Cortex of kidney (tissue), 1 donor: ENCODE measurements at places on chromosomes 1 and 21.

GRCh38 chr1:170604065-170604464 lies 59.9 kb upstream of the PRRX1 start:
- no peak for DNase-seq

DNA sequence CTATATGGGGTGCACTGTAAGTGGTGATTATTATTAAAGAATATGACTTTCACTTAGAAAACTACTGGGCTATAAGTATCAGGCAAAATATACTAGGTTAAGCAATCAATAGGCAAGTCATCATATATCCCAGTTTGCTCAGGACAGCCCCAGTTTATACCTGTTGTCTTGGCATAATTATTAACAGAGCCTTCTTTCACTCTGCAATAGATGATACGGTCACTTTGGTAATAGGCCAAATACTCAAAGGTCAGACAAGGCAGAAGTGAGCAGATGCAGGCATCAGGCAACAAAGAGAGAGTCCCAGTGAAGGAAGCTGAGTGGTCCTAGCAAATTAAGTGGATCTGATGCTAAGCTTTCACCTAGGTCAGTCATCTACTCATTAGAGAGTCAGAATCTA lies 599.9 kb downstream of the LMO4 start:
- no peak for DNase-seq

- no peak for DNase-seq
Observed at GRCh38 chr21:37535672-37536071, 169.1 kb downstream of the DYRK1A start.

DNA sequence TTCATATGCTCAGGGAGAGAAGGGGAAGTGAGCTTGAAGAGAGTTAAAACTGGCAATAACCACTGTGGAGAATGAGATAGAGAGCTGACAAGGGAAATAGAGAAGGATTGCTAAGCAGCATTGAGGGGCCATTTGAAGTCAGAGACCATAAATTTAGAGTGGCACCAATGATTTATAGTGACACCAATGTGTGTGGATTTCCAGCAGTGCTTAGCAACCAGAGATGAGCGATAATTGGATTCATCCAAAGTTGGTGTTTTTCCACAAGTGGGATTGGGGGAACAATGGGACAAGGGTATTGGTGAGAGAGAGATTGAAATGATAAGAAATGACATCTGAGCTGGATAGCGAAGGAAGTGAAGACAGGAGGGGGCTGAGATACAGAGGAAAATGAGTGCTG lies 114.1 kb downstream of the C1orf94 start:
- no peak for DNase-seq

- no peak for DNase-seq
Observed at GRCh38 chr1:41917835-41918449, 780 bp downstream of the HIVEP3 start.

DNA sequence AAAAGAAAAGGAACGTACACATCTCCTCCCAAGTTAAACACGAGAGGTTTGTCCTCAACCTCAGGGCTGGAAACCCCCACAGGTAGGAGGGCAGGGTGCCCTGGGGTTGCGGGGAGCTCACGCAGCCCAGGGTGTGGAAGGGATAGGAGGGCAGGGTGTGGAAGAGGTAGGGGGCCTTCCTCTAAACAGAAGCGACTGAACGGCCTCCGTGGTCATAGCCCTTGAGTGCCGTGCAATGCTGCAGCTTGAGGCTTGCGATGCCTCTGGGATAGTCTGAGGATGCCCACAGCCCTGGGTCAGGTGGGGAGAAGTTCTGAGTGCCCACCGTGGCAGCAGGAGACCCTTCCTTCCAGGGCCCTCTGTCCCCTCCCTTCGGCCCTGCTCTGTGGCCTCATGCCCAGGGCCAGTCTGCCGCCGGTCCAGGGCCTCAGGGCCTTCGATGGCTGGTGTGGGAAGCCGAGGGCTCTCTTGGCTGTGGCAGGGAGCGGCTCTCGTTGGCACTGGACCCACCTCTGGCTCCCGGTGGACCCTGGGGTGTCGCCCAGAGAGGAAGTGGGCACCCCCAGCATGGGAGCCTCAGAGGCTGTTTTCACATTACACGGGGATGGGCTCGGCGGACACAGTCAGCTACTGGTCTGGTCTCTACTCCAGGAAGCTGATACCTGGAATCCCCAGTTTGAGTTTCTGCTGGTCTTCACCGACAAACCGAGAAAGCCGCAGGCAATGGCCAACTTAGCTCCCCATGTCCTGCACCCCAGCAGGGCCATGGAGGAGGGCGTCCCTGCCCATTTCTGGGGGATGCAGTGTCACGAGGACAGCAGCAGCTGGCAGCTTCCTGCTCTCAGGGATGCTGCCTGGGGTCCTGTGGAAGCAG lies 6.4 kb upstream of the CDK11B start:
- DNase-seq, result no peak

GRCh38 chr1:162689745-162690671 lies 57.7 kb downstream of the DDR2 start:
- no peak for DNase-seq

DNA sequence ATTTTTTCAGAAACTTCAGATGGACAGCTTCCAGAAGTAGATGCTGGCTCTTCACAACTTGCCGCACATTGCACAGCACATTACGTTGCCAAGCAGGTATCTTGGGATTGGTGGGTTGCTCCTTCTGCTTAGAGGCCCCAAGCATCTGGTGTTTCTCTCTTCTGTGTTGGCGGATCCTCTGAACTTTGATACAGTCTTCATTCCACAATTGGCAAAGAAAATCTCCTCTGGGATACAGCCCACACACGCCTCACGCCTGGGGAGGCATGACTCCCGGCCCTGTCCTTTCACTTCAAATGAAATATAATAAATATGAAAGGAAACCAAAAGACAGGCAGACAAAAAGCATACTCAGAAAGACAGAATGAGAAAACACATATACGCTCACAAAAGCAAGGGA lies 72.3 kb upstream of the PPP2R5A start:
- no peak for DNase-seq

DNA sequence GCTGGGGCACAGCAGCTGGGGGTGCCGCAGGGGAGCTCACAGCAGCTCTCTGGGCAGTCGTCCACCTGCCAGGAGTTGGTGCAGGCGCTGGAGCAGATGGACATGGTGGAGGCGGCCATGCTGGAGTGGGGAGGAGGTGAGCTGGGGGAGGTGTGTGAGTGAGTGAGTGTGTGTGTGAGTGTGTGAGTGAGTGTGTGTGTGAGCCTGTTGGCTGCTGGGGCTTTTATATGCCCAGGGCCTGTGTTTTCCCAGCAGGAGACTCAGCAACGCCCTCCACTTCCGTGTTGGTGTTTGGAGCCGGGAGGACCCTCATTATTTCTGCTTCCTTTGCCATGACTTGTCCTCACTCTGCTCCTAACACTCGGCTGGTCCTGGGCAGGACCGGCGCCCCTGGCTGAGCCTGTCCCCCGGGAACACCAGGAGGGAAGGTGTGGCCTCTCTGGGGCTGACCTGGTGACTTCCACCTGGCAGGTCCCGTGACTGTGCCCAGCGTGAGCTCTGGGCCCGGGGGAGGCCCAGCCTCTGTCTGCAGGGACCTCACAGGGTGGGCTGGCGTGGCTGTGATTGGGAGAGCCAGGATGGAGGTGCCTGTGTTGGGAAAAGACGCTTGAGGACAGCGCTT lies at the start of gene KRTAP10-2:
Gene KRTAP10-2, minus strand, starts transcription at position 166 of the 622 bp plus-strand sequence. Its CDS starts 47 bp downstream, at position 119.
- no peak for DNase-seq

- no peak for DNase-seq
Observed at GRCh38 chr1:222288053-222288452, 259.9 kb downstream of the HHIPL2 start.

DNA sequence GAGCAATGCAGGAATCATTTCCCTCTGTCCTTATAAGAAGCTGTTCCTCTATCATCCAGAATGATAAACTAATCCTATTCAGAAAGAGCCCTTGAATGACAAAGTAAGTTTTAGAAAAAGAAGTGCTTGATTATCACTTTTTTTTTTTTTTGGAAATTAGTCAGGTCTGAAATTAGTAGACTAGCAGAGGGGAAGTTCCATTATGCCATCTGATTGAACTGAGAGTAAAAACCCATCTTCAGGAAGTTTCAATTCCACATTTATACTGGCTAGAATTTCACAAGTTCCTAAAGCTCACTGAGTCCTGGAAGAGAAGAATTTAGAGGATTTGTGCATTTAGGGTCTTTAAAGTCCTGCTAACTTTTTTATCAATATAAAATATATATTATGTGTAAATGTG lies 128.8 kb upstream of the COA6 start:
- DNase-seq, result no peak

DNA sequence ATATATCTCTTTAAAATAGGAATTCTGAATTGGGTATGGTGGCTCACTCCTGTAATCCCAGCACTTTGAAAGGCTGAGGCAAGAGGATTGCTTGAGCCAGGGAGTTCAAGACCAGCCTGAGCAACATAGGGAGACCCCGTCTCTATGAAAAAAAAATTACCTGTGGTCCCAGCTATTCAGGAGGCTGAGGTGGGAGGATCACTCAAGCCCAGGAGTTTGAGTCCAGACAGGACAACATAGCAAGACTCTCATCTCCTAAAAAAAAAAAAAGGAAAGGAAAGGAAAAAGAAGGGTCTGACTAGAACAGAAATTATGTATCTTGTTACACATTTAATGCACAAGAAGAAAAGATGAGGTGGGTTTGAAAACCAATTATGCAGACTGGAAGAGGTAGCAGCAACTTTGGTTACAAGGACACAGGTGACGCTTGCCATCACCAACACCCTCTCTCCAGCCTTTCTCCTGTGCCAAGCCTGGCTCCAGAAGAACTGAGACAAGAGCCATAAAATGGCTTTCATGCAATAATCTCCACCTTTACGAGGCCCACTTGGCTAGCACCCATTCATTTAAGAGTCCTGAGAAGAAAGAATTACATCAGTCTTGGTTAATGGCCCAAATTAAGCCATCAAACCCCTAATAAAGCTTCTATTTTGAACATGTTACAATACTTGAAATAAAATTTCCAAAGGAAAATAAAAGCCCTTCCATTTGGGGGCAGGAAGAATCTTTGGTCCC lies 4.8 kb upstream of the SELENBP1 start:
- DNase-seq, result no peak

- DNase-seq, result no peak
Observed at GRCh38 chr1:1033731-1034438, 14.0 kb downstream of the AGRN start.

GRCh38 chr1:93171549-93172034 lies 8.6 kb downstream of the TMED5 start:
- no peak for DNase-seq

- DNase-seq, result no peak
Observed at GRCh38 chr1:30977105-30977504, 68.5 kb upstream of the SDC3 start.

DNA sequence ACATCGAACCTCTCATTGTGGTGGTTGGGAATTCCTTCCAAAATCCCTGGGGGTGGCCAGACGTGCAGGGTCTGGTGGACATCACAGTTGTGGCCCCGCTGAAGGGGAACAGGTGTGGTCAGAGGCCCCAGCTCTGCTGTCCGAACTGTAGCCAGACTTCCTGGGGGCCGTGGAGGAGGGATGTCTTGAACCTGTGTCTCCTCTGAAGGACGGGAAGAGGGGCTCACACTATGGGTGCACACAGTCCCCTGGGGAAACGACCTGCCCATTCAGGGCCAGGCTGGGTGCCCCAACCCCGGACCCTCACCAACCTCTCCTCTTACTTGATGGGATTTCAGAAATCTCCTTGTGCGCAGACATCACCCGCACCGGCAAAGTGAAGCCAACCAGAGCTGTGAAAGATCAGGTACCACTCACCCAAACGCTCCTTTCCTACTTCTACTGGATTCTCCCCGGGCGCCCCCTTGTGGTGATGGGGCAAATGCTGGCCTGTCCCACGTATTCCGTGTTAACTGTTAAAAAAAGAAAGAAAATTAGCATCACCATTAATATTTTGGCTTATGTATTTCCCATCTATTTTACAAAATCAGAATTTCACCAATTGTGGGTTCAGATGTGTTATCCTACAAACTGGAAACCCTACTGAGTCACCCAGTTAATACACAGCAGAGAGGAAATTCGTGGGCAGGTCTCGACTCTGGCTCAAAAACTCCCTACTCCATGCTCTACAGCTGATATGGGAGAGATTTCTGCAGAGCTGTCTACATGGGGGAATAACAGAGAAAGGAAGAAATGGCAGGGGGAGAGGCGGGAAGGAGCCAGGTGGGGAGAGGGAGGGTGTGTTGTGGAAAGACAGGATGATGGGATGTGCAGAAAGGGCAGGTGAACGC lies 28.1 kb downstream of the PADI4 start:
- no peak for DNase-seq

DNA sequence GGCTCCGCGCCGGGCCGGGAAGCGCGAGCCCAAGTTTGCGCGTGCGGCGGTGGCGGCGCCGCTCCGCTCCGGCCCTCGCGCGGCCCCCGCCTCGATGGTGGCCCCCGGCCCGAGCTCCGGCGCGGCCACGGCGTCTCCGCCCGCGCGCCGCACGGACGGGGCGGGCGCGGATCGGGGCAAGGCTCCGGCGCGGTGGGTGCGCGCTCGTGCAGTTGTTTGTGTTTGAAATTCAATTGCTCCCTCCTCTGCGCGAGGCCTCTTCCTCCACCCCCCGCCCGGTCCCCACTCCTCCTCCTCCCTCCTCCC lies at the start of gene HDGF:
Gene HDGF, minus strand, starts transcription at position 225 of the 306 bp plus-strand sequence. CDS start 246 bp downstream, outside the sequence.
- DNase-seq, result no peak

GRCh38 chr1:103783944-103784377 lies 34.3 kb downstream of the AMY1C start:
- no peak for DNase-seq

DNA sequence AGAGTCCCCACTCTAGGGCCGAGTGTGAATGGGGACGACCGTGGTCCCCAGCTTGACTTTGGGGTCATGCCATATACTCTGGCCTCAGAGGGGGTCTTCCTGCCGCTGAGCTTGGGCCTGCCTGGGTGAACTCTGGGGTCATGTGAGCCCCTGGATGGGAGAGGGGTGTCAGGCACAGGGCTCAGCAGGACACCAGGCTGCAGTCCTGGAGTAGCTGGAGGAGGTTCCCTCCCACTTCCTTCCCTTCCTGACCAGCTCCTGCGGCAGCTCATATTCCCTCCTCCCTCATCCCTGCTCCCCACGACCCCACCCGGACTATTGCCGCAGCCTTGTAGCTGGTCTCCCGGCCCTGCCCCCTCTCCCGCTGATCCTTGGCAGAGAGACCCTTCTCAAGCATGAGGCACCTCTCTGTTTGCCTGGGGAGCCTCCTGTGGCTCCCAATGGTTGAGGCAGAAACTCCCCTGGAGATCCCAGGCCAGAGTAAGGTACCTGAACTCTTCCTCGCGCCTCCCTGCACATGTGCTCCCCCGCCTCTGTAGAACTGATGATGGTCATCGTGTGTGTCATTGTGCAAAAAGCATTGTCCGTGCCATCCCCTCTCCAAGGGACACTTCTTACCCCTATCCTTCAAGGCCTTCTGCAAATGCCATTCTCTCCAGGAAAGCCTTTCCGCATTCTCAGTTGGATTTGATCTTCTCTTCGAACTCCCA lies 1.8 kb downstream of the TNFRSF1B start:
- DNase-seq, result no peak

DNA sequence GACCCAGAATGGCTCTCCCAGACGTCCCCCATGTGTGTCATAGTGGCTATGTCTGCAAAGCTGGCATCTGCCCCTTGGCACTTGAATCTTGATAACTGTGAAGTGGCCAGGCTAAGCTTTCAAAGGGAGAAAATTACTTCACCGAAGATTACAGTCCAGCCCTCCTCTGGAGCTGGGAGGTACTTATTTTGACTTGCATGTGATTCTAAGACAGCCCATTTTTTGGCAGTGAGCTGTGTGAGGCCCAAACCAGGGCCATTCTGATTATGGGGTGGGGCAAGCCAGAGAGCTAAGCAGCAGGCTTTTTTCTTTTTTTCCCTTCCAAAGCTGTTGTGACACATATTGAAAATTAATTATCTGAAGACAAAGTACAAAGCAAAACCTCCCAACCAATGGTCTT lies 42.1 kb upstream of the C8B start:
- DNase-seq, result no peak
